ENCODE measurements at places on chromosomes 6 and 20. TPM values are rescaled to one million over a fixed set of nuclear protein-coding genes. Genes with fewer than 3 reads are reported as not detected.
A peak's percentile ranks its signal among the peaks of the same experiment; 100 is the strongest.

The EPHA7 gene
- 0.57 TPM for total RNA-seq

The RAET1L gene
- total RNA-seq: 2.8 TPM

The NRSN1 gene
- total RNA-seq: not detected

The LPIN3 gene
- total RNA-seq: 15.4 TPM

The GABRR2 gene
- total RNA-seq: not detected

The TCF15 gene
- total RNA-seq: not detected

The IL20RA gene
- total RNA-seq: 2.5 TPM

- peaks cover 59% of the 10 kb centered on the region for H3K36me3 ChIP-seq
- peaks cover 27% of the 10 kb centered on the region for H3K4me1 ChIP-seq
- peak overlapping the region; percentile 91 for H3K27ac ChIP-seq
- H3K4me3 ChIP-seq: peak overlapping the region; percentile 98
Observed at GRCh38 chr20:49275636-49276035, 2.2 kb downstream of the ZNFX1 start.

DNA sequence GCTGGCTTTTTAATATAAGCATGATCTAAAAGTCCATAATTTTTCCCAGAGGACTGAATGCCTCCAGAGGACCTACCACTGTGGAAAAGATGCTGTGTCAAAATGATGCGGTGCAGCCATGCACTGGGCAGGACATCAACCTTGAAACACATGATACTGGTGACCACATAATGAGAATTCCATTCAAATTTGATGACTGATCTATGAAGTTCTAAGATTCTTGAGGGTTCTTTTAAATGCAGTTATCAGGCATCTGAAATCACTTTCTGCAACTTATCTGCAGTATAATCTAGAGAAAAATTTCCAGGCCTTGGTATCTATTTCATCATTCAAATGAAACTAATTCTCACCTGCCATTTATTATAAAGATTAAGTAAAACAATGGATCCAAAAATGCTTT, 15.0 kb upstream of the MARCKS start:
- H3K27ac ChIP-seq: peak overlapping the region; percentile 34
- no peaks in the 10 kb centered on the region for H3K36me3 ChIP-seq
- H3K4me3 ChIP-seq: no peak overlapping the region
- no peaks in the 10 kb centered on the region for H3K27me3 ChIP-seq

DNA sequence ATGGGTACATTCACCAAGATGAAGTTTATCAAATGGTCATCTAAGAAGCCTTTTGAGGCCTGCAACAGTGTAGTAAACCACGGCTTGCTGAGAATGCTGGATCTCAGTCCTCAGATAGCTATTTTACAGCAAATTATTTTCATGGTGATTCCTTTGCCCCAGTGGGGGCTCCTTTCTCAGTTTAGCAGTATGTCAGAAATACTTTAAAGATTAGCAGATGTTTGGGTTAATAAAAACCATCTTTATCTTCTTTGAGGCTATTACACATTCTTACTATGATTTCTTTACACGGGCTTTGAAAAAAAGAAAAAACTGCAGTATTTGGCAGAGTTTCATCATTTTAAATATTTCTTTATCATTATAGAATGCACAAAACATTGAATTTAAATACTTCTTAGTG, 10.7 kb downstream of the MYLIP start:
- peaks cover 35% of the 10 kb centered on the region for H3K4me1 ChIP-seq
- peaks cover 70% of the 10 kb centered on the region for H3K36me3 ChIP-seq

- no peak overlapping the region for H3K27ac ChIP-seq
- peaks cover 19% of the 10 kb centered on the region for H3K4me1 ChIP-seq
- no peaks in the 10 kb centered on the region for H3K27me3 ChIP-seq
- H3K4me3 ChIP-seq: no peak overlapping the region
- H3K36me3 ChIP-seq: no peaks in the 10 kb centered on the region
Observed at GRCh38 chr20:23127506-23128279, 41.6 kb upstream of the CD93 start.

DNA sequence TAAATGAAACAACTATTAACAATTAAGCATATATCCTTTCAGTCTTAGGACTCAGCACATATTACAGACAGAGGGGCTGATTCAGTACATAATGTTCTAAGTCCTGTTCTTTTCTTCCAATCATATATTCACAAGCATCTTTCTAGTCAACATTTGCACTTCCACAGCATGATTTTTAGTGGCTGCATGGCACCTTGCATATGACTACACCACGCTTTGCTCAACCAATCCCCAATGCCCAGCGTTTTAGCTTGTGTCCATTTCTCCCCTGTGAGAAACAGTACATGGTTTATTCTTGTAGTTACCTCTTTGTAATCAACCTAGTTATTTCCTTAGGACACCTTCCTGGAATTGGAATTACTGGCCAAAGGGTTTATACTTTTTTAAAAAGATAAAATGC, 33.2 kb downstream of the AAR2 start:
- no peak overlapping the region for H3K4me3 ChIP-seq
- H3K36me3 ChIP-seq: no peaks in the 10 kb centered on the region
- H3K27me3 ChIP-seq: peaks cover 6% of the 10 kb centered on the region
- H3K4me1 ChIP-seq: no peaks in the 10 kb centered on the region
- H3K27ac ChIP-seq: no peak overlapping the region

DNA sequence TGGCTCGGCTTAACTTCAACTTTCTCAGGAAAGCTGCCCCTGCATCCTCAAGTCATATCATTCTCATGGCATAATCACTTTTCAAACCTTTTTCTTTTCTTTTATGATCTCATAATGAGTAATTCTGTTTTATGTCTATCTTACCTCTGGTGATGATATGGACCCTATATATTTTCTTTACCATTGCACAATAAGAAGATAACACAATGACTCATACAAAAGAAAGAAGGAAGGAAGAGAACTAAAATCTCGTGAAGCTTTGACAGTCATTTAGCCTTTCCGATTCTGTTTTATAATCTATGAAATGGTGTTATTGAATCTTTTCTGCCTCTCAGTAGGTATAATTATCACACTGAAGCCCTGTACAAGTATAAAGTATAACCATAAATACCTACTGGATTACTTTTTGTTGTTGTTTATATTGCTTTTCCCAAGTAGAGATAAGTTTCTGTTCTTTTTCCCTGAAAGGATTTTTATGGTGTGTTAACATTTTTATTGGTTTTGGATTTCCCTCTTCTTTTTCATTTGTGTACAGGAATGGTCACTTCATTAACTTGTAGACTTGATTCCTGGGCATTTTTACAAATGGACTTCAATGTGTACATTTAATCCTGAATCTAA, 300.9 kb downstream of the LAMA2 start:
- 0 out of 2 replicates have a peak, but pooled peaks cover 9% of the 10 kb centered on the region for H3K4me1 ChIP-seq
- H3K27ac ChIP-seq: no peak overlapping the region
- no peak overlapping the region for H3K4me3 ChIP-seq
- H3K27me3 ChIP-seq: no peaks in the 10 kb centered on the region
- DNase-seq: peak; percentile 46
- no peaks in the 10 kb centered on the region for H3K36me3 ChIP-seq

DNA sequence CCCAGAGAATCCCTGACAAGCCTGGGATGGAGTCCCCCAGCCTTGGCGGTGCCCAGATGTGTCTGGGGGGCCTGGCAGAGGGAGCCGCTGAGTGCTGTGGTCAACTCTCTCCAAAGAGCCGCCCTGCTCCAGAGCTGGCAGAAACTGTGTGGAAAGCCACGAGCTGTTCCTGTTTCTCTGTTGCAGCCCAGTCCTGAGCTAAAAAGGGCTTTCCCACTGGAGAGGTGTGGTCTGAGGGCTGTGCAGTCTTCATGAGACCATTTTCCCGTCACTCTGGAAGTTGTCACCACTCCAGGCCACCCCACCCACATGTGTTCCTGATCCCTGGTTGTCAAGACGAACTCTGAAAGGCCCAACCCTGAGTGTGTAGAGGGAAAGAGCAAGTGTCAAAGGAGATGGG, 99.7 kb upstream of the KCNK16 start:
- no peak overlapping the region for H3K27ac ChIP-seq
- H3K4me3 ChIP-seq: no peak overlapping the region
- H3K36me3 ChIP-seq: no peaks in the 10 kb centered on the region
- no peak for DNase-seq

- no peaks in the 10 kb centered on the region for H3K36me3 ChIP-seq
- H3K4me3 ChIP-seq: no peak overlapping the region
- no peaks in the 10 kb centered on the region for H3K4me1 ChIP-seq
- H3K27me3 ChIP-seq: no peaks in the 10 kb centered on the region
- H3K27ac ChIP-seq: no peak overlapping the region
Observed at GRCh38 chr20:11110535-11110934, 436.7 kb upstream of the JAG1 start.

DNA sequence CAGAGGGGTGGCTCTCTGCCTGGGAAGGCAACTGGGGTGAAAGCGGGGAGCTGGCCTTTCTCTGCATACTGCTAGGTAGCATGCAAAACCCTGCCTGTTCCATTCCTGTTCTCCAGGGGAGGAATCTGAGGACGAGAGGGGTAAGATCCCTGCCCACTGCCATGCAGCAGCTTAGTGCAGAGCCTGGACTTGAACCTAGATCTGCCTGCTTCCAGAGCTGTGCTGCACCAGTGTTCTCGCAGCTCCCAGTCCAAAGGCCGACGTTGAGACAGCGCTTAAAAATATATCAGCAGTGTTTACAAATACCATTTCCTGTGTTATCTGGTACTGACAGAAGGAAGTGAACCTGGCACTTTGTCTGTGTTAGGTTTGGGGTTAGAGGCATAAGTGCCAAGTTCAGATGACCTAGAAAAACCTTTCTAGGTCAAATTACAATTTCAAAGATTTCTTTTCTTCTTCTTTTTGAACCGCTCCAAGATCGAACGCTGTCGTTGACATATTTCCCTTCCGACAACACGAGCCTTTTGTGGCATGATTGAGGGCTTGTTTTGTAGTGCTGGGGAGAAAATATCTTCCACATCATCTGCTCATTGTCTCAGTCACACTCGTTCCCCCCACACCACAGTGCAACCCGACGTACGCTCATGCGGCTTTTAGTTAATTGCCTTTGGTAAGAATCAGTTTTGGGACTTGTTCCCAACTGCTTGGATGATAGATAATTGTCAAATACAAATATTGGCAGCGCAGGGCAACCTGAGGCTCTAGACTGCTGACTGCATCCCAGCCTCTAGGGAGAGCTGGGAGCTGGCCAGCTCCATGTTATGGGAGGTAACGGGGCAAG, 44.6 kb downstream of the TOX2 start:
- no peak overlapping the region for H3K4me3 ChIP-seq
- H3K27ac ChIP-seq: no peak overlapping the region
- H3K27me3 ChIP-seq: no peaks in the 10 kb centered on the region

DNA sequence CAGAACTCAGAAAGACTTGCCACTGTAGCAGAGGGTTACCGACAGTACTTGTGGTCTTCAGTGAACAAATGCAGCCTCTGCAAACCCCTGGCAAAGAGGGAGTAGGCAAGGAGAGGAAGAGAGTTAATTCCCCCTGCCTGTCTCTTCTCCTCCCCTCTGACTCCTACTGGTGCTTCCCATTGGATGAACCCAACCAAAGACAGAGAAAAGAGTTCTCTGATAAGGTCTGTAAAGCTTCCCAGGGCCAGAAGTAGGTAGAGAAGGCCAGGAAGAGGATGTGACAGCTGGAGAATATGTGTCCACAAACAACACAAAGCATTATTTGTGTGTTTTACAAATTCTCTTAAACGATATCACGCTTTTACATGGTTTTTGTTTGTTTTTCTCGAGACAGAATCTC, 72.8 kb upstream of the SHLD1 start:
- H3K36me3 ChIP-seq: no peaks in the 10 kb centered on the region
- no peak overlapping the region for H3K27ac ChIP-seq
- H3K4me1 ChIP-seq: peaks cover 30% of the 10 kb centered on the region
- no peak for DNase-seq

DNA sequence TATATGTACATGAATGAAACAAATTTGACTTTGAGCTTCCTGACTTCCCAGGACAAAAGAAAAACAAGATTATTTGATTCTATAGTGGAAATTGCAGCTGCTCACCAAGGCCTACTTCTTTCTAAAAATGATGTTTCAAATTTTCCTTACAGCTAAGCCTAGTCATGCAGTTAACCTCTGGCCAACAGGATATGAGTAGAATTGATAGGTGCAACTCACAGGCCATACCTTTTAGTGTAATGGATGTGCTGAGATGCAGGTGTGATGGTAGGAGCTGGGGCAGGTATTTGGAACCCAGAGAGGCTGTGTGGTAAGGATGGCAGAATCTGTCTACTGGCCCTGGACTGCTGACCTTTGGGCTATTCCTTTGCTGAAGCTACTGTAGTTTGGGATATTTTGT, 230.9 kb upstream of the PREP start:
- no peaks in the 10 kb centered on the region for H3K36me3 ChIP-seq
- no peaks in the 10 kb centered on the region for H3K27me3 ChIP-seq
- H3K4me1 ChIP-seq: no peaks in the 10 kb centered on the region
- no peak for DNase-seq
- H3K27ac ChIP-seq: no peak overlapping the region
- H3K4me3 ChIP-seq: no peak overlapping the region

GRCh38 chr6:29737707-29738630, 14.7 kb downstream of the HLA-F start:
- peak; percentile 61 for DNase-seq
- H3K4me3 ChIP-seq: no peak overlapping the region
- no peaks in the 10 kb centered on the region for H3K36me3 ChIP-seq
- no peaks in the 10 kb centered on the region for H3K27me3 ChIP-seq

DNA sequence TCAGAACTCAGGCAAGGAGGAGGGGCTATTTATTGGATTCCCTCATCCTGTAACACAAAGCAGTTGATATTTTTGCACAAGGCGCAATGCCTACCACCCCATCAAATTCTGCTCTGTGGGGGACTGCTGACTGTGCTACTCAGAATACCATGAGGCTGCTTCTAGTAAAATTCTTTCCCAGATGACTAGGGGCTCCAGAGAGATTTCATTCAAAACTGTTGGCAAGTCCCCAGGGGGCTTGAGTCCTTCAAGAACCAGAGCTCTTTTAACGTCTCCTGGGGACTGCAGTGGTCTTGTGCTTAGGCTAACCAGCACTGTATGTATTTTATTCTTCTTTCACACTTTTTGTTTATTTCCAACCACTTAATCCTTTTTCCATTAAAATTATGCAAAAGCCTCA, 365.9 kb upstream of the AGPAT4 start:
- no peak for DNase-seq
- H3K27ac ChIP-seq: no peak overlapping the region
- no peaks in the 10 kb centered on the region for H3K36me3 ChIP-seq
- no peaks in the 10 kb centered on the region for H3K4me1 ChIP-seq
- no peak overlapping the region for H3K4me3 ChIP-seq
- H3K27me3 ChIP-seq: peaks cover under 1% of the 10 kb centered on the region
